ENCODE measurements at places on chromosomes 2 and 18. TPM values are rescaled to one million over a fixed set of nuclear protein-coding genes. Genes with fewer than 3 reads are reported as not detected.

SALL3 gene
- total RNA-seq, result not detected

DSC3 gene
- not detected for total RNA-seq

ODC1 gene
- total RNA-seq, result 33.0 TPM

NOL4 gene
- total RNA-seq, result 0.14 TPM

CD207 gene
- not detected for total RNA-seq

CYP27C1 gene
- not detected for total RNA-seq

RFX8 gene
- not detected for total RNA-seq

MOB1A gene
- 58.9 TPM for total RNA-seq

ICOS gene
- 0.29 TPM for total RNA-seq

MGAT4A gene
- total RNA-seq, result 7.6 TPM

MAPRE2 gene
- total RNA-seq, result 258 TPM

NEU4 gene
- not detected for total RNA-seq

TUBA3E gene
- not detected for total RNA-seq

SH3RF3 gene
- 0.87 TPM for total RNA-seq

TLX2 gene
- not detected for total RNA-seq

CFAP221 gene
- total RNA-seq, result not detected

MAP2 gene
- 11.1 TPM for total RNA-seq

CDCA7 gene
- 1.3 TPM for total RNA-seq

BOK gene
- total RNA-seq, result 69.4 TPM

HOXD9 gene
- not detected for total RNA-seq

ABCB11 gene
- not detected for total RNA-seq

ANKRD30BL gene
- not detected for total RNA-seq

PLCL1 gene
- total RNA-seq, result 28.7 TPM

NTSR2 gene
- total RNA-seq, result not detected

FBXO36 gene
- total RNA-seq, result 0.58 TPM

HOXD3 gene
- not detected for total RNA-seq

ACTR2 gene
- total RNA-seq, result 47.3 TPM

GPR35 gene
- 68.9 TPM for total RNA-seq

PARD6G gene
- 6.1 TPM for total RNA-seq

GATA6 gene
- 194 TPM for total RNA-seq

CCDC74A gene
- total RNA-seq, result 3.7 TPM

PDE11A gene
- total RNA-seq, result under 0.01 TPM

MAL gene
- total RNA-seq, result 3.2 TPM

ERFE gene
- total RNA-seq, result not detected

MPPE1 gene
- 15.2 TPM for total RNA-seq

NAT8 gene
- not detected for total RNA-seq
